Effector CD8-positive, alpha-beta T cell (primary cell): ENCODE measurements at places on chromosomes 2 and 18.

DNA sequence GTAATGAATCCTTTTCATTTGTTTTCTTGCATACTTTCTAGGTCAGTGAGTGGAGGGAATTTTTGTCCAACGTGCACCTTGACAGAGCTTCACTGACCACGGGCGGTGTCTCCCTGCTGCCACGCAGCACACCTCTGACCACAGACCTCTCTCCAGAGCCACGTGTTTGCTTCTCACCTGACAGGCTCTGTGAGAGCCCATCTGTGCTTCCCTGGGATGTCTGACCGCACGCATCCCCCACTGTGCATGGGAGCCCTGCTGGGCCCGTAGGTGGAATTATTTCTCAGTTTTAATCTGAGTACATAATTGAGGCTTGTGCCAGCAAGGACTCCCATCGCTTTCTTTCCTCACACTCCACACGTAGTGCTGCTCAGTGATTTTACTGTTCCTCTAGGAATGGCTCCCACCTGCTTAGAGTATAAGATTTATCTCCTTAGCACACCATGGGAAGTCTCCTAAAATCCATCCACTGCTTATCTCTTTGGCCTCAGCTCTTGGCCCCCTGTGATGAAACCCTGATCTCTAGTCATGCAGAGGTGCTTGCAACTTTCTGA, 482.6 kb downstream of the TSN start:
- DNase-seq, result no peak

DNA sequence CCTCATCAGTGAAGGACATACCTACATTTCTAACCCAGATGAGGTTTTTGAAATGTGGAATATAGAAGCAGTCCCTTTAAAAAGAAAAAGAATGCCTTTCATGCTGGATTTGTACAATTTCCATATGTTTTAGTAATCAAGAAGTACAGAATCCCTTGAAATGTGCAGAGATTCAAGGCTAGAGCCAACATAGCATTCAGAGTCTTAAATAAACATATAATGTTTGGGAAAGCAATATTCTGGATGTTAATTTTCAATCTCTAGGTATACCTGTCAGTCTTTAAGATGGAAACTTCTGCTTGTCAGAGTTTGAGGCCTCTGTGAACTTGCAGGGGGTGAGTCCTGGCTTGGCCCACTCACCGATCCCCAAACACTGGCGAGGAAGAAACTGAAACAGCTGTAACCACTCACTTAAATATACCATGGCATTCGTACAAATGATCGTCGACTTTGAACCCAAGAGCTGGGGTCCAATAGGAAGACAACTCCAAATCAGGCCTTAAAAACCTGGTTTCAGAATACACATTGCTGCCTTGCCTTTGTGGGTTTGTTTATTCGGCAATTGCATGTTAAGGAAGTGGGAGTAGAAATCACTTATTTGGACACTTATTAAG, 132.8 kb upstream of the NCK2 start:
- DNase-seq, result no peak

DNA sequence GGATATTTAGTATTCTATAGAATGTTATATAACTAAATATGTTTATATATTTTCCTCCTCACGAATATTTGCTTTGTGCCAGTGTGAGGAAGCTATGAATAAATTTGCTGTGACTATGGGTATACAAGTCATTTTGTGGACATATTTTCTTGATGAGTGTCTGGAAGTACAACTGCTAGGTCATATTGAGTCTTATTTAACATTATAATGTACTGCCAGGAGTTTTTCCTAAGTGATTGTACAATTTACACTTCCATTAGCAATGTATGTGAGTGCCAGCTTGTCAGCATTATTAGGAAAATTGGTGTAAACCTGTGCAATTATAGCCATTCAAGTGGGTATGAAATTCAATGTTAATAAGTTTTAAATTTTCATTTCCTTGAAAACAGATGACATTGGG, 1328.9 kb upstream of the TMEFF2 start:
- DNase-seq, result no peak

DNA sequence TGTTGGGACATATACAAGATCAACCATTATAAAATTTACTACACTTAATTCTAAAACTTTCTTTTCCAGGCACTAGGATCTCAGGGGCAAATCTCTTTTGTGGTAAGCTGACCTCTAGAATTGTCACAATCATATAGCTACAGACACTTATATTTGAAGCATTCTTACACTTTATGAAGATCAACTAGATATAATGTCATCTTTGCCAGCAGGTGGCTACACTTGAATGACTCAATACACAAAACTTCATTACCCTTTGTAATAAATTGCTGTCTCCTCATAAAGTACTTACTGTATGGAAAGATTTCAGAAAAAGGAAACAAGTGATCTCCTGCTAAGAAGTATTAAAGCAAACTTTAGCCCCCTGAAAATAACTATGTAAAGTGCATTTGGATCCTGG, 77.8 kb downstream of the RDH14 start:
- no peak for DNase-seq

DNA sequence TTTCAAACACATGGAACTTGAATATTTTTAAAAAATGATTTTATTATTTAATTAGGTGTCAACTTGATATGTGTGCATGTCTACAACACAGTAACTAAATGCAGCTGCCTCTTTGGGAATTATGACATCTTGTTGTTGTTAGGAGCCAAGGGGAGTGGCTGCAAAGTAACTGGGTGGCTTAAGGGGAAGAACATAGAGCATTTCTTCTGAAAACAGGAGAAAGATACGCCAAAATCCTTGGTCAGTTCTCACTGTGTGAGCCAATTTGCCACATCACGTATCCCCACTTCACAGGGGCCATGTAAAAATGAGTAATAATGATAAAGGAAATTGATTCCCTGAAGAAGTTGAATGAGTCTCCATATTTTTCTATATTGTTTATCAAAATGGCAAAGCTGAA, 309.8 kb upstream of the COL3A1 start:
- DNase-seq, result no peak

DNA sequence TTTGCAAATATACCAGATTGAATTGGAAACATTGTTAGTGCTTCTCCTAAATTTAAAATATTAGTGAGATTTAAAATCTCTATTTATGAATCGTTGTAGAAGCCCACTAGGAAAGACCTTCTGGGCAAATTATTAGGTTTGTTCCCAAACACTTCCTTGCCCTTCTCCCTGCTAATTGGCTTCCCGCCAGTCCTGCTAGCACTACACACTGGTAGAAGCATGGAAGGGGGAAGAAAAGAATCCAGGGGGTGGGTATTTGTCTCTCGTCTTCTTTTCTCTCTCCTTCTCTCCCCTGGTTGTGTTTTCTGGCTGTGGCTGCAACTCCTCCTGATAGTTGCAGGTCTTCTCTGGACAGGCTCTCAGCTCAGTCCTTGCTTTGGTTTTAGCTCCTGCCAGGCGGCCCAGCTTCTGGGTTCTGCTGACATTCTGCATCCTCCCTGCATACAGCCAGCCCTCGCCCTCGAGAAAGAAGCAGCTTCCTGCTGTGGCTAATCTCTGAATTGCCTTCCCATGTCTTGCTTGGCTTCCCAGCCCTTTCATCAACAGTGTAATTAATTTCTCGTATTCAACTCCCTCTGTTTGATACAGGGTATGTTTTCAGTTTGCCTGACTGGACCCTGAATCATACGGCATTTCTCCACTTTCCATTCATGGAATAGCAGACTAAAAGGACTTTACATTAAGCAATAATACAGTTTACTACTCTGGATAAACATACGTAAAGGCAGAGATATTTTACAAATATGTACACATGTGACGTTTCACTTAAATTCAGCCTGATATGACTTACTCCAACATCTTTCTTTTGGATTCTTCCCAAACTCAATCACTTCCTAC, 6.9 kb upstream of the PARD3B start:
- DNase-seq, result no peak

DNA sequence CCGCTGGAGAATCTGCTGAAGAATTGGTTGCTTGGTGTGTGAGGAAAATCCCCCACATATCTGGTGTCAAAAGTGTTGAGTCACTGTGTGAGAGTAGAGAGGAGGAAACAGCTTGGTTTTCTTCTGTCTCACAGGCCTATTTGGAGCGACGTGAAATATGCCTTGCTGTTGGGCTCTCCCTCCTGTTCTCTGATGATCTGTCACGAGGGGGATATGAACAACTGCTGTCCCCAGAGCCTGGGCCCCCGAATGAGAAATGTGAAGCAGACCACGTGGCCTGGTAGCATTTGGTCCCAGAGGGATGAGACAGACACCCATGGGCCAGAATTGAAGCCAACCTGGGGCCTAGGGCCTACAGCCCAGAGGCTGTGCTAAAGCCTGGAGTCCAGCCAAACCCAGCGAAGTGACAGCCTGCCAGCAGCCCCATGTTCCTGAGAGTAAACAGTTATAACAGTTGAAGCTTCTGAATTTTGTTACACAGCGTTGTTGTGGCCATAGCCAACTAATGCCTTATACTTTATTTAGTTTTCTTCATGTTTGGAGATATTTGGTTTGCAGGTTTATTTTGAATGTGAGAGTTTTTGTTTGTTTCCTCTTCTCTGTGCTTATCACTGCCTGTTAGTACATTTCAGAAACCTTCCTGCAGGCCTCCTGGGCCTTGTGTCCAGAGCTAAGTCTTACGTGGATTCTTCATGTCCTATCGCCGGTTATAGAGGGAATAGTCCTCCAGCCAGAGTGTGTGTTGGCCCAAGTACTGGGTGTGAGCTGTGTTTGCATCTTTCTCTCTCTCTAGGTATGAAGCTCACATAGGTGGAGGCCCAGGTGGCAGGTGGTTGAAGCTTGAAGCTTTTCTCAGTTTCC, 18.7 kb upstream of the COLEC12 start:
- no peak for DNase-seq
